ENCODE measurements at places on chromosomes 3 and 15. TPM values are rescaled to one million over a fixed set of nuclear protein-coding genes. Genes with fewer than 3 reads are reported as not detected.

The HYAL1 gene
- total RNA-seq, result 0.40 TPM

The GRK7 gene
- total RNA-seq, result not detected

The CASR gene
- not detected for total RNA-seq

The FETUB gene
- total RNA-seq, result not detected

The CADPS gene
- not detected for total RNA-seq

The MYZAP gene
- 0.53 TPM for total RNA-seq

The SUCNR1 gene
- total RNA-seq, result not detected

The SATB1 gene
- total RNA-seq, result 318 TPM

The NOX5 gene
- not detected for total RNA-seq
